Pons (tissue), 1 donor: ENCODE measurements at places on chromosomes 13 and 19.
A peak's percentile ranks its signal among the peaks of the same experiment; 100 is the strongest.

GRCh38 chr19:33300009-33300893, 2.1 kb downstream of the CEBPA start:
- no peak for DNase-seq

GRCh38 chr19:33114312-33114711, 17.6 kb upstream of the WDR88 start:
- no peak for DNase-seq

GRCh38 chr13:40637643-40638042, 28.8 kb downstream of the FOXO1 start:
- no peak for DNase-seq

DNA sequence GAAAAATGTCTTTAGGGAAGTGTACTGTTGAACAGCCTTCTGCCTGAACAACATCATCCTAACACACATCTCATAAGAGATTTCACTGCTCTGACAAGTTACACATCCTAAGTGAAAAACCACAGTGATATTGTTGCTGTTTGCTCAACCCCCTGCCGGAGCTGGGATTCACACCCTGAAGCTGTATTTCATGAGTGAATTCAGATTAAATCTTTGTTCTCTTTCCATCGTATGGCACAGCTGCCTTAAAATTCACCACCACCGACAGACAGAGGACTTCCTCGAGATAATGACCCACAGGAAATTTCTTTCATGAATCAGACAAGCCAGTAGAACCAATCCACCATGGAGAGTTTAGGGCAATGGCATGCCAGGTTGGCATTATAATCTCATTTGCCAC, 280.8 kb downstream of the DCT start:
- DNase-seq: no peak

- peak; percentile 70 for DNase-seq
These were observed 4.9 kb downstream of the HRC start for GRCh38 chr19:49150106-49150943.

- DNase-seq: no peak
These were observed 173.4 kb upstream of the SGCG start for GRCh38 chr13:23007426-23007825.

DNA sequence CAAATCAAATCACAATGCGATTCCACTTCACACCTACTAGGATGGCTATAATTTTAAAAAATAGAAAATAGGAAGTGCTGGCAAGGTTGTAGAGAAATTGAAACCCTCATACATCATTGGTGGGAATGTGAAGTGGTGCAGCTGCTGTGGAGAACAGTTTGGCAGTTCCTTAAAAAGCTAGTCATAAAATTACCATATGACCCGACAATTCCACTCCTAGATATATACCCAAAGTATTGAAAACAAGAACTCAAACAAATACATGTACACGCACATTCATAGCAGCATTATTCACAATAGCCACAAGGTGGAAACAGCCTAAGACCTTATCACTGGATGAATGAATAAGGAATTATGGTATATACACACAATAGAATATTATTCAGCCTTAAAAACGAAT, 12.0 kb downstream of the HMGB1 start:
- no peak for DNase-seq

- no peak for DNase-seq
These were observed 18.9 kb upstream of the LMO7 start for GRCh38 chr13:75617230-75617629.

GRCh38 chr13:106517109-106517847, 18.2 kb downstream of the EFNB2 start:
- no peak for DNase-seq

DNA sequence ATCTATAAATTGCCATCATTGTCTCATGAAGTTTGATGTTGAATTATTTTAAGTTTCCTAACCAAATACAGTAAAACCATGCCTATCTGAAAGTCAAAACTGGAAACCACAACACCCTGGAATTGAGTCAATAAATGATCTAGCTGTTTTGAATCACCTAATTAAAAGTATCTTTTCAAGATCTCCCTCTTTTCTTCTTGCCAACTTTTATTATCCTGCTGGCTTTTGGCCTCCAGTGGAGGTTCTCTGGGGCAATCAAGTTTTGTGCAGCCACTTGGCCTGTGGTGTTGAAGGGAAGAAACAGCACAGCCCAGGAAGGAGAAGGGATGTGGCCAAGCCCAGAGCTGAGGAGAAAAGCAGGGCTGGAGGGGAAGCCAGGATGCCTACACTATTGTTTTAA, 255.4 kb downstream of the COG6 start:
- DNase-seq: no peak

DNA sequence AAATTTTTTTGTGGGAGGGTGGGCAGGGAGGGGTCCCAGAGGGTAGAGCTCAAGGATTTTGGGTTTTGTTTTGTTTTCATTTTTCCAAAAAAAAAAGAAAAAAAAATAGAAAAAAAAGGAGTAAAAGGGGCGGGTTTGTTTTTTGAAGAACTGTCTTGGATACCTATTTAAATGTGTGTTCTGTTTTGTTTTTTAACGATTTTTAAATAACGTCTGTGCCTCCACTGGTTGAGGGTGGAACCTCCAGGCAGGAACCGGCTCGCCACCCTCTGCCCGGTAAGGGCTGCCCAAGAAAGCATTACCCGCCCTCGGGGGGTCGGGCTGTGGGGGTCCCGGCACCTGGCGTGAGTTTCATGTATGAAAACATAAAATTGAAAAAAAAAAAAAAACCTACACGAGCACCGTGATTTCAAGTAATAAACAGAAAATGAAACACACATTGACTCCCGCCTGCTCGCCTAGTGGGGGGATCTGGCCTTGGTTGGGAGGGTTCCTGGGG, 10.4 kb downstream of the MIDN start:
- DNase-seq: no peak

- DNase-seq: no peak
These were observed 102.7 kb downstream of the LMO7 start for GRCh38 chr13:75738841-75739240.

GRCh38 chr13:50104493-50104892, 89.2 kb downstream of the KCNRG start:
- DNase-seq: no peak

DNA sequence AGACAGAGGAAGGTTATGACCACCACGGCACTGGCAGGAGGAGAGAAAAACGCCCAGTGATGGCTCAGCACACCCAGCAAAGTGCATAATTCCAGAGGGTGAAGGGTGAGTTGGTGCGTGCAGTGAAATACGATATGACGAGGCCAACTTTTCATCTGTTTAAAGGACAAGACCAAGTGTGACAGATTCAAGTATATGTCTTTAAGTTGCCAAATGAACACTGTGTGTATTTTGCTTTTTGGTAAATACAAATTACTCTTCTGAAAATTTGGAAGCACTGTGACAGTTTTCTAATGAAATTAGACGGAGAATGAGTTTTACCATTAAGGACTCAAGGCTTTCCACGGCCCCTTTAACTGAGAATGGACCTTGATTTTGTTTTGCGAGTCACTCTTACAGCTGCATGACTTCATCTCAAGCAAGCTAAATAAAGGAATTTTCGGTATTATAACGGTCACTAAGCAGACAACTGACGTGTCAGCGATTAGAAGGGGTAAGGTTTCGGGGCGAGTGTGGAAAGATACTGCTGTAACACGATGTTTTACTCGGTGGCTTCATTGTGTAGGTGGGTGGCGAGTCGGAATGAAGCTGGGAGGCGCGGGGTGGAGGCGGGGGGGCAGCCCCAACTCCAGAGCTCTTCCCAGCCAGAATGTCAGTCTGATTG, 22.8 kb downstream of the COL4A2 start:
- DNase-seq: no peak

- peak; percentile 94 for DNase-seq
These were observed at the start of gene VPS36 for GRCh38 chr13:52450012-52450792. Gene VPS36 (minus strand): TSS chr13:52450634. CDS start chr13:52450594, 40 bp downstream.

GRCh38 chr13:48054601-48055000, 17.1 kb downstream of the NUDT15 start:
- no peak for DNase-seq

DNA sequence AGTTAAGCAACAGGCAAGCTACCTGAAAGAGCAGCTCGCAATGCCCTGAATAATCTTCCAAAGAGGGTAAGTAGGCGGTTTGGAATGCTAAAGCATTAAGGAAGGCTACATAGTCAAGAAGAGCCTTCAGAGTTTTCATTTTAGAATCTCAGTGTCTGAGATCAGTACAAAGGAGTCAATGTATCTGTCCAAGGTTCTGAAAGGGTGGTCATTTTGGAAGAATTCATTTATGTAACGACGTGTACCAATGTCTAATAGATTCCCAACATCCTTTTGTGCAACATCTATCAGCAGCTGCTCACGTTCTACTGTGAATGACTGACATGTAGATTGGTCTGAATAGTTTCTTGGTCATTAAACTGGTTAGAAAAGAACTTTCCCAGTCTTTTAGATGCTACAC, 15.2 kb downstream of the ZNF665 start:
- no peak for DNase-seq

DNA sequence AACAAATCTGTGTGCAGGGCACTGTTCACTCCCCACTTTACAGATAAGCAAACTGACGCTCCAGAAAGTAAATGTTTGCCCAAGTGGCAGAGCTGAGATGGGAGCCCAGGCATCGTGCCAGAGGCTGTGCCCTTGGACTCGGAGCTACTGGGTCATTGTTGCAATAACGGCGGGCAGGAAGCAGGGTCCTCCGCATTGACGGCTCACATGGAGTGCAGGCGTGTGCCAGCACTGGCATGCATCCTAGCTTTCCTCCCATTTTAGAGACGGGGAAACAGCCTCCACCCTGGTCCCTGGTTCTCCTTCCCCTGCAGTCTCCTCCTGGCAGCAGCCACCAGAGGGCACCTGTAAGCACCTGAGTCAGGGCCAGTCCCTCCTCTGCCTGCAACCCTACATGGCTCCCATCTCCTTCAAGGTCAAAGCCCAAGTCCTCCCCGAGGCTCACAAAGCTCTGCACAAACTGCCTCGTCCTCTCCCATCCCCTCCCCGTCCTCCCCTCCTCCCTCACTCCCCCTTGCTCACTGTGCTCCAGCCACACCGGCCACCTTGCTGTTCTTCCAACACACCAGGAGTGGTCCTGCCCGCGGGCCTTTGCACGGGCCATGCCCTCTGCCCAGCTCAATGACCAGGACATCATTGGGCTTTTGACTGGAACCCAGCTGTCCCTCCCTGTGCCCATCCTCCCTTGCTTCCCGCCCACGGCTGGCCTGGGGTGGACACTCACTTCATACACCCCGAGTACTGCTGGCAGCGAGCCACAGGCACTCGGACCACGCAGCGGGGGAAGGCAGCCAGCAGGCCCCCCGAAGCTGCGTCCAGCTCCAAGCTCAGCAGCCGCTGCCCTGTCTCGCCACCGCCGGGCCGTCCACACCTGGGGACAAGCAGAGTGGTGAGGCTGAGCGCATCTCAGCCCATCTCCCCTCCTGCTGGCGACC, 7.7 kb upstream of the LRG1 start:
- DNase-seq: no peak

DNA sequence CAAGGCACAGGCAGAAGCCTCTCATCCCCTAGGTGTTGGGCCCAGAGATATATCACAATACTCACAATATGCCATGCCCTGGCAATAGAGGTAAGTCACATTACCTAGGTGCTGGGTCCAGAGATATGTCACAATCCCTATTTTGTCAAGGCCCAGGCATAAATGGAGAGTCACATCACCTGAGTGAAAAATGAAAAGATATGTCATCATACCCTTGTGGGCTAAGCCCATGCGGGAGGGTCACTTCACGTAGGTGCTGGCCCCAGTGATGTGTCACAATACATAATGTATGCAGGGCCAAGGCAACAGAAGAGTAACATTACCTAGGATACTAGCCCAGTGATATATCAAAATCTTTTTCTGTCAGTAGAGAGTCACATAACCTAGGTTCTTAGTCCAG, 127.0 kb downstream of the ZNF675 start:
- DNase-seq: no peak

GRCh38 chr13:113092776-113093579, 12.6 kb upstream of the F7 start:
- DNase-seq: no peak

DNA sequence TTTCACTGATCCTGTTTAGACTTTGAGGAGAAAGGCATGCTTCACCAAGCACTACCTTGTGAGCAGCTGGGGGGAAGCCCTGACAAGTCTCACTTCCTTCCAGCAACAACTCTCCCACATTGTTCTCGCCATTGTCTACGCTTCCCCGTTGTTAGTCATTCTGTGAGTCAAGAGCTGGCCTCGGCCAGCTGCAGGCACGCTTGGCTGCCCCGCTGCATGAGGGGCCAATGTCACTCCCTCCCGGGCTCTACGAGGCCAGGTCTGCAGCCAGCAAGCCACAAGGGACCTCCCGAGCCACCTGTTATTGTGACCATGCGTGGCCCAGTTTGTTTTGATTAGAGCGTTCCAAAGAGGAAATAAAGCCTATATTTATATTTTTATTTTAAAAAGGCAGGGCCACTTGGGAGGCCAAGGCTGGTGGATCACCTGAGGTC, 220.9 kb downstream of the FOXO1 start:
- DNase-seq: peak; percentile 54

DNA sequence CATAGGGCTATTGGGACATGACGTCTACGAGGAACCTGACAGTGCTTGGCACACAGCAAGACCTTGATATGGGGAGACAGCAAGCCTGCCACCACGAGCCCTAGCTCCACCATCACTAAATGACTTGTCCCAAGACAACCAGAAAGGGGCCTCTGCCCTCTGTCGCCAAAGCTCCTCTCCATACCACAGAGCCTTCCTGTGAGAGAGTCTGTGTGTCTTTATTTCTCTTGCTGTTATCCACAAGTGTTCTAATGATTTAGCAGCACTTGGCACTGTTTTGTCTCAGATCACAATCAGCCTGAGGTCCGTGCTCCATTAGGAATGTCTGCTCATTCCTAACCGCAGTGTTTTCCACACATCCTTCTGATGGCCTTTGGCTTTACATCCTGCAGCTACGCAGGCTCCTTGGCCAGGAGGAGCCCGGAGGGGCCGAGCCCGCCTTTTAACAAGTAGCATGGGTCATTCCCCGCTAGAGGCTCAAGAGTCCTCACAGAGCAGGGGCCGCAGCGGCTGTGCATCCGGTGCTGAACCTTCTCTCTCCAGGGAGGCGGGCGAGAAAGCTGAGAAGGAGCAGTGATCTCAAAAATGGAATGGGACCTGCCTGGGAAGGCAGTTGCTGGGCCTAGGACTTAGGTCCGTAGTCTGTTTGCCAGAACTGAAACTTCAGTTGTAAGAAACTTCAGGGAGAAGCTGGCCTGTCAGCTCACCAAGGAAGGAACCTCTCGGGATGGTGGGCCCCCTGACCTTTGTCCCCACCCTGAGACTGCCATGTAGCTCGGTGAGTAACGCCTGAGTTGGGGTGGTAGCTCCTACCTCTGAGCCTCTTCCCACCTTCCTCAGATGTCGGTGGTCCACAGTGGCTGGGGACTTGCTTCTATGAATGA, 61.1 kb upstream of the HMGB1 start:
- no peak for DNase-seq

GRCh38 chr19:10424011-10424637, 3.8 kb downstream of the PDE4A start:
- DNase-seq: no peak

DNA sequence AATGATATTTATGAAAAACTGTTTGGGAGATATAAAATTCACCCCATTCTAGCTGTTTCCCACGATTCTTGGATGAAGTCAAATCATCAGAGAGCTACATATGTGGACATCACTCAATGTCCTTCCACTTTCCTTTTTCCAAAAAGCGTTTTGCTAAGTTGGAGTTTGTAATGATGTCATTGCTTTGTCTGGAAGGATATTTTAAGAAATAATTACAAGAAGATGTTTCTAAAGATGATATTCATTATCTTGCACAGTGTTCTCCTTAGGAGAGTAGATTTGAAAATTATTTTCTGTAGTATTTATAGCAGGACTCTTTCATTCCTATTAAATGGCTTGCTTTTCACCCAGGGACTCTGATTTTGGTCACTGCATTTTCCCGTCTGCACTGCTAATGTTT, 851.2 kb downstream of the EFNB2 start:
- no peak for DNase-seq
